ENCODE measurements at places on chromosomes 13 and 19.

DNA sequence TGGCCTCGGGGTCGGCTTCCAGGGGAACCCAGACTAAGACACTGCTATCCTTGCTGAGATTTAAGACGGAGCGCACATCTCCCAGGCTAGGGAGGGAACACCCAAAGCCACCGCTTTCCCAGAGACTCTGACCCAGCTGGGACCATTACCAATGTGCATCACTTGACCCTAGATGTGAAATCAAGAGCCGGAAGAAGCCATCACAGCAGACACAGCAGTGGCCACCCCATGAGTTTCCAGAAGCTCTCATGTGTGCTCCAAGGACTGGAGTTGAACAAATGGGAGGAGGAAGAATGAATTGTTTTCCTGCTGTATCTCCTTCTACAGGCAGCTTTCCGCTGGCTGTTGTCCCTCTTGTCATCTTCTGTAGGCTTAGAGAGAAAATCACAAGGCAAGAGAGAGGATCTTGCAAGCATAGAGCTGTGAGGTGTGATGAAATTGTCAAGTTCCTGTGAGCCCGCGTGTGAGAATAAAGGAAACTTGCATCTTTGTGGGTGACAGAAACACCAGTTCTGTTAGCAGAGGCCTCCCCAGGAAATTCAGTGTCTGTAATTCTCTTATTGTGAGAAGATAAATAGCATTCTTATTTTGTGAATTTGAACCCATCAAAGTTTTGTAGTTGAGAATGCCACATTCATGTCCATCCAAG lies 711.8 kb downstream of the UQCRFS1 start:
- no peak for DNase-seq
- H3K4me1 ChIP-seq = no peaks in the 10 kb centered on the region
- no peak overlapping the region for H3K4me3 ChIP-seq
- no peak overlapping the region for H3K27ac ChIP-seq
- H3K27me3 ChIP-seq = no peaks in the 10 kb centered on the region

- no peaks in the 10 kb centered on the region for H3K27me3 ChIP-seq
- H3K4me3 ChIP-seq = no peak overlapping the region
- H3K36me3 ChIP-seq = peaks cover 35% of the 10 kb centered on the region
- H3K4me1 ChIP-seq = peaks cover 35% of the 10 kb centered on the region
- no peak overlapping the region for H3K27ac ChIP-seq
Measured at GRCh38 chr19:48629599-48630295, 7.4 kb downstream of the DBP start.

DNA sequence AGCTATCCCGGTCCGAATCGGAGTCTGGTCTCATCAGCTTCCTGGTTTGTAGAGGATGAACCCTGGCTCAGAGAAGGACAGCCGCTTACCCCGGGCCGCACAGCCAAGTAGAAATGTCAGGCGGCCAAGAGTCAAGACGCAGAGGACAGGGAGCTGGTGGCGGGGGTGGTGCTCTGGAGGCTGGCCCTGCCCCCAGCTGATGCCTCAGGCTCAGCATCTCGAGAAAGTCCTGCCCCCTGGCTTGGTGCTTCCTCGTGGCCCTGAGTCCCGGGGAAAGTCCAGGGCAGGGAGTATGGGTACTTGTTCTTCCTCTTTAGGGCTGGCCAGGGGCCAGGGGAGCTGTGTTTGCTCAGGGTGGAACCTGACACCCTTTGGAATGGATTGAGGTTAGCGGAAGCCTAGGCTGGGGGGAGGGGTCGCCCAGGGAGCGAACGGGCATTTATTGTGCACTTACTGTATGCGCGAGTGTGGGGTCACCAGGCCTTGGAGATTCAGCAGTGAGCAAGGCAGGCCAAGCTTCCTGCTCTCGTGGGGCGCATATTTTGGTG lies 2.2 kb downstream of the TJP3 start:
- no peak for DNase-seq
- H3K36me3 ChIP-seq = no peaks in the 10 kb centered on the region

- no peak overlapping the region for H3K27ac ChIP-seq
- no peaks in the 10 kb centered on the region for H3K36me3 ChIP-seq
- H3K4me1 ChIP-seq = no peaks in the 10 kb centered on the region
- no peak for DNase-seq
Measured at GRCh38 chr13:86731987-86732386, 932.8 kb upstream of the SLITRK6 start.

DNA sequence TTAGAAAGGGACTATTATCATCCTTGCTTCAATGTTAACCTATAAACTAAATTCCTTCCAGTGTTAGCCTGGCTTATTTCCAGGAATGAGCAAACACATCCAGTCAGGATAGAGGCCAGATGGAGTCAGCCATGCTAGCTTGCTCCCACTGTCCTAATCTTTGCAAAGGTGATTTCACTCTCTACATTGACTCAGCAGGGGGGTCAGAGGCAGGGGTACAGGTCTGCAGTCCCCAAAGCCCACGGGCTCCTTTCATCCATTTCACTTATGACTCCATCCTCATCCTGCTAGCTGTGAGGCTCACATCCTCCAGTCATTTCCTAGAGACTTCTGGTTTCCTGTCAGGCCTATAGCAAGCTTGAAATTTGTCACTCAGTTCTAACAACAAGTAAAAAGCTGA lies 63.4 kb upstream of the CEACAM8 start:
- H3K4me1 ChIP-seq = no peaks in the 10 kb centered on the region
- no peak overlapping the region for H3K4me3 ChIP-seq
- no peaks in the 10 kb centered on the region for H3K36me3 ChIP-seq

GRCh38 chr13:39403106-39403505 lies 199.9 kb downstream of the LHFPL6 start:
- no peaks in the 10 kb centered on the region for H3K27me3 ChIP-seq
- H3K4me1 ChIP-seq = no peaks in the 10 kb centered on the region
- no peak for DNase-seq
- no peak overlapping the region for H3K4me3 ChIP-seq
- no peak overlapping the region for H3K27ac ChIP-seq
- no peaks in the 10 kb centered on the region for H3K36me3 ChIP-seq

GRCh38 chr13:31015199-31015598 lies 82.7 kb downstream of the TEX26 start:
- no peak overlapping the region for H3K4me3 ChIP-seq
- no peaks in the 10 kb centered on the region for H3K36me3 ChIP-seq
- no peak overlapping the region for H3K27ac ChIP-seq
- peaks cover 27% of the 10 kb centered on the region for H3K27me3 ChIP-seq

DNA sequence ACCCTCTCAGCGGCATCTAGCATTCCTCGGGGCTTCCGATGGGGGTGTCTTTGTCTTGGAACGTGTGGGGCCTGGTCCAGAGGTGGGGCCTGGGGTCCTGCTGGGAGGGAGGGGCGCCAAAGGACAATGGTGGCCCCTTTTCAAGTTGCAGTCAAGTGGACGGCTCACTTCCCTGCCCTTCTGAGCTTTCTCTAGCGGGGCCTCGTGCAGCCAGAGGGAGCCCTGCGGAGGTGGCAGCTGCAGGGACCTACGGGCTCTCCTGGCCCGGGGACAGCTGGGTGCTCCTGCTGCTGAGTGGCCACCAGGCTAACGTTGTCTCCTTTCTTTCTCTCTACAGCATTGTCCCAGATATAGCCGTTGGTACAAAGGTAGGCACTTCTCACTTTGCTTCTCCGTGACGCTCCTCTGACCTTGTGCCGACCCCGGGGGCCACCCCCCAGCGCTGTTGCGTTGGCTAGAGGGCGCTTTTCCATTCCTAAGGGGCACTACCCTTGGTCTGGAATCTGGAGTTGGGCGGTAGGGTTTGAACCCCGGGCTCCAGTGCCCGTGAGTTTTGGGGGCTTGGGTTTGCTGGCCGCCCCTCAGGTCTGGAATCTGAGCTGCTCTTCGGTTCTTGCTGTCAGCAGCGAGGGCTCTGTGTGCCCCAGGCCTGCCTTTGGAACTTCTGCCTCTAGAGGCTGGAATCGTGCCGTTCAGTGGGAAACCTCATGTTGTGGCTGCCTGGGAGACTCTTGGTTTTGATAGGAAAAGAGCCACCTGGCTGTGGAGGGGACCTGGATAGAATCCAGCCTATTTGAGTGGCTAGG lies 2.0 kb downstream of the PTBP1 start:
- DNase-seq = no peak
- peak overlapping the region; percentile 86 for H3K4me3 ChIP-seq
- H3K36me3 ChIP-seq = peaks cover 42% of the 10 kb centered on the region

DNA sequence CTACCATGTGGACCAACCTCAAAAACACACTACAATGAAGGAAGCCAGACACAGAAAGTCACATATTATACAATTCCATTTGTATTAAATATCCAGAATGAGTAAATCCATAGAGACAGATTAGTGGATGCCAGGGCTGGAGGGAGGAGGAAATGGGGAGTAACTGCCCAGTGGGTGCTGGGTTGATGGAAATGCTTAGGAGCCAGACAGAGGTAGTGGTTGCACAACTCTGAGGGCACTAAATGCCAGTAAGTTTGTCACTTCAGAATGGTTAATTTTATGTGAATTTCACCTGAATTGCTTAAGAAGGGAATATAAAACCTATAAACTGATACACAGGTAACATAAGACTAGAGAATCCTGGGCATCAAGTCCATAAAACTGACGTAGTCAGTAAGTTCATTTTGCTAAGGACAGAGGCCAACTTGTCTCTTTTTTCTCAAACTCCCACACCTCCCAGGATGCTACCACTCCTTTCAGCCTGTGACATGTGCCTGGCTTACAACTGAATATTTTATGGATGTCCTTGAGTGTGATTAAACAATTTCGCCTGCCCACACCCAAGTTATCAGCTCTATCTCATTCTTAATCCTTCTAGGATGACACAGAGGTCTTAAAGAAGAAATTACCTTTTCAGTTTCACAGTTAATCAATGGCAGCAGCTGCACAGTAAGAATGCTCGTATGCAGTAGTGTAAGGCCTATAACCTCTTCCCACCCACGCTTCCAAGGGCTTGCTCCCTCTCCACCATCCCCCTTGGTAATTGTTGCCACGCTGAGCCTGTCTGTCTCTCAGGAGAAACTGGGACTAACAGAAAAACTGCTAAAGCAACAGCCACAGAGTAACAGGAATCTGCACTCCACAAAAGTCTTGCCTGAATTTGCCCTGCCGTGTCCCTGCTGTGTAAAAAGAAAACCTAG lies 5.9 kb upstream of the MLNR start:
- peak overlapping the region; percentile 59 for H3K27ac ChIP-seq
- H3K4me1 ChIP-seq = peaks cover 36% of the 10 kb centered on the region
- H3K27me3 ChIP-seq = peaks cover 25% of the 10 kb centered on the region
- H3K4me3 ChIP-seq = no peak overlapping the region
- H3K36me3 ChIP-seq = peaks cover 10% of the 10 kb centered on the region

DNA sequence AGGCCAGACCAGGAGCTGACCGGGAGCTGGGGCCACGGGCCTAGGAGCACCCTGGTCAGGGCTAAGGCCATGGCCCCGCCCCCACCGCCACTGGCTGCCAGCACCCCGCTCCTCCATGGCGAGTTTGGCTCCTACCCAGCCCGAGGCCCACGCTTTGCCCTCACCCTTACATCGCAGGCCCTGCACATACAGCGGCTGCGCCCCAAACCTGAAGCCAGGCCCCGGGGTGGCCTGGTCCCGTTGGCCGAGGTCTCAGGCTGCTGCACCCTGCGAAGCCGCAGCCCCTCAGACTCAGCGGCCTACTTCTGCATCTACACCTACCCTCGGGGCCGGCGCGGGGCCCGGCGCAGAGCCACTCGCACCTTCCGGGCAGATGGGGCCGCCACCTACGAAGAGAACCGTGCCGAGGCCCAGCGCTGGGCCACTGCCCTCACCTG lies 6.6 kb downstream of the SPHK2 start:
- no peak for DNase-seq
- no peak overlapping the region for H3K27ac ChIP-seq
- H3K4me3 ChIP-seq = no peak overlapping the region

DNA sequence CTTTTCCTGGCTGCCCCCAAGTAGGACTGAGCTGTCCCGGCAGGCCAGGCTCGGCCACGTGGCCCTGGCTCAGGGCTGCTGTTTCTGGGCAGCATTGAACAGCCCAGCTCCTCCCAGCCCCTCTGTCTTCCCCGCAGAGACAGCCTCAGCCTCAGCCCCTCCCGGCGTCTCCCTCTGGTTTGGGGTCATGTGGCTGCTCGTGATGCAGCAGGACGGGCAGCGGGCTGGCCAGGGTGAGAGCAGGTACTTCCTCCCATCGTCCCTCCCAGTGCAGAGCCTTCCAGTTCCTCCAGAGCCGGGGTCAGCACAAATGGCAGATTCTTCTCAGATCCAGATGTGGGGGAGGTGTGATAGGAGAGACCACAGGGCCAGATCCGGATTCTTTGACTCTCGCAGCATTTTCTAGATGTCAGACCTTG lies 114.6 kb downstream of the KDM4B start:
- DNase-seq = no peak
- H3K4me3 ChIP-seq = no peak overlapping the region
- H3K36me3 ChIP-seq = peaks cover 58% of the 10 kb centered on the region
- no peaks in the 10 kb centered on the region for H3K4me1 ChIP-seq
- no peaks in the 10 kb centered on the region for H3K27me3 ChIP-seq

DNA sequence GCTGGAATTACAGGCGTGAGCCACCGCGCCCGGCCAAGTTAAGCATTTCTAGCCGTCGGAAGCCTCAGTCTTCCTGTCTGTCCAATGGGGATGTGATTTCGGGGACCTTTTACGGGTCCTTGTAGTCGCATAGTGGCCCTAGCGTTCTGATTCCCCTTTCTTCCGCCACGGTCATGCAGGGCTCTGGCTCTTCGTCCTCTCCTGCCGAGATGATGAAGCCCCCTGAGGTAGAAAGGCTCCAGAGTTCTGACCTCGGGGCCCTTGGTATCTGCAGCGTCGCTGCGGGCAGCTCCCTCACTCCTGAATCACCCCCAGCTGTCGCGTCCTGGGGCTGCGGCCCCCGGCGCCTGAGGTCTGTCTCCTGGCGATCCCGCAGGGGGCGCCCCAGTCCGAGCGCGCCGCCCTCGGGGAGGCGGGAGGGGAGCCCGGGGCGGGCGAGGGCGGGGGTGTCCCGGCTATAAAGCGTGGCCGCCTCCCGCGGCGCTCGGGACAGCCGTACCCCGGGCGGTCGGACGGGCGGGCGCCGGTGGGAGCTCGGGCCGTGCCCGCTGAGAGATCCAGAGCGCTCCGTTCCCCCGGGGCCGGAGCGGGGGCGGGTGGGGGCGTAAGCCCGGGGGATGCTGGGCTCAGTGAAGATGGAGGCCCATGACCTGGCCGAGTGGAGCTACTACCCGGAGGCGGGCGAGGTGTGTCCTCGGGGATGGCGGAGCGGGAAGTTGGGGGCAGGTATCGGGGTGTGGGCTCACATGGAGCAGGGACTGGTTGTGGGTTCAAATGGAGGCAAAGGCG lies at the start of gene FOXA3:
FOXA3 (plus strand) TSS at position 487 of the 789 bp plus-strand sequence; CDS start at position 618, 131 bp downstream.
- H3K27me3 ChIP-seq = peaks cover 19% of the 10 kb centered on the region
- H3K27ac ChIP-seq = peak within 1 kb of the TSS; percentile 96
- DNase-seq = peak; percentile 63
- peak within 1 kb of the TSS; percentile 96 for H3K4me3 ChIP-seq
- peaks cover 22% of the 10 kb centered on the region for H3K36me3 ChIP-seq
- peaks cover 37% of the 10 kb centered on the region for H3K4me1 ChIP-seq

Measured in activated B cell treated with CpG ODN at 0.5 μM for 24 hours (primary cell).